ENCODE measurements at places on chromosomes 13 and 19.

DNA sequence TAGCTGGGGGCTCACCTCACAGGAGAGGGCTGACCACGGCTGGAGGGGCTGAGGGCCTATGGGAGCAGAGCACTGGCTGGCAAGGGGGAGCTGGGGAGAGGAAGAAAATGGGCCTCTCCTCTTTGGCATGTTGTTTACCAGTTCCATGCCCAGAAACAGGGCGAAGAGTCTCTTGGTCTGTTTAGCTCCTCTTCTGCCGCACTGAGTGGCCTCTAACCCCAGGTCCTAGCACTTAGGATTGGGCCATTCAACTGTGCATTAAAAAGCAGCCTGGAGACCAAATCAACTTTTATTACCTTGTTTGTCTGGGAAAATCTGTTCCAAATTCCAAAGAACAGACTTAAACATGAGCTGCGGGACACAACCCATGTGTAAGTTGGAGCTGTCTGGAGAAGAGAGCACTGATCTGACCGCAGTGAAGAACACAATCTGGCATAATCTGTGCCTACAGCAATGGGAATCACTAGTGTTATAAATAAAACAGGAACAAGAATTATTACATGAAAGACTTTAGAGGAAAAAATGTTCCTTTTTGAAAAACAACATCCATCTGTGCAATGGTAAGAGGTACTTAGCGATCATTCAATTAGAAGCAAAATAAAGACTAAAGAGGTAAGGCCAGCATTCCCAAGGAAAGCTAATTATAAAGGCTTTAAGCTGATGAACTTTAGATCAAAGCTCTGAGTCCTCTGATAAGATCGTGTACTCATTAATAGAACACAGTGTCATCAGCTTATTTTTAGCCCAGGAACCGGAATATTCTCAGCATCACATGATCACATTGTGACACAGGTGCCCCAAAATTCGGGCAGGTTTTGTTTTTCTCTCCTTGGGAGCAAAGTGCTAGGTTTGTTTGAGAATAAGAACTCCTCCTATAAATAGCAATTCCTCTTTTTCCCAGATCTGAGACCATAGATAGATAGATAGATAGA is 243.2 kb downstream of the COL4A1 start:
- no peak for DNase-seq

- no peak for DNase-seq
Observed at GRCh38 chr19:10896851-10897526, 25.6 kb downstream of the CARM1 start.

DNA sequence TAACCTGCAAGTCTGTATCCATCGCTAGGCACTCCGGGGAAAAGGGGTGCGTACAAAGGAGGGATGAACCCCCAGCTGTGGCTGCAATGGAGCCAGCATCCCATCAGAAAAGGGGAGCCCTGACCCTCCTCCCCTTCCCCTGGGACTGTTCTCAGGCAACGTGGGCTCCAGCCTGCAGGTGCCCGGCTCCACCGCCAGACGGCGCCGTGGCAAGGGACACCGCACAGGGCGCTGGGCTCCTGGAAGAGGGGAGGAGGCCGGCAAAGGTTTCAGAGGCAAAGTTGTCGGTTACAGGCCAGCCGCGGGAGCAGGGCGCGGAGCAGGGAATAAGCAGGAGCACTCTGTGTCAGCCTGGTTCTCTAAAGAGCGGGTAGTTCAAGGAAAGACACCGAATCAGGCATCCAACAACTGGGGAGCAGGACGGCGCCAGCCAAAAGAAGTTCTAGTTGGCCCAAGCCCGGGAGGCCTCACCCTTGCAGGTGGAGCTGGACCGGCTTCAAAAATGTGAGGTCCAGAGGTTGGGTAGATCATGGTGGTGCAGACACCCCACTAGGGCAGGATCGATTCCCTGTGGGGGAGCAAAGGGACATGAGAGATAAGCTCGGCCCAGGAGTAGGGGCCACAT is 53.0 kb upstream of the ATP12A start:
- DNase-seq: no peak

GRCh38 chr19:40995355-40995754 is 4.3 kb downstream of the CYP2B6 start:
- DNase-seq: no peak

DNA sequence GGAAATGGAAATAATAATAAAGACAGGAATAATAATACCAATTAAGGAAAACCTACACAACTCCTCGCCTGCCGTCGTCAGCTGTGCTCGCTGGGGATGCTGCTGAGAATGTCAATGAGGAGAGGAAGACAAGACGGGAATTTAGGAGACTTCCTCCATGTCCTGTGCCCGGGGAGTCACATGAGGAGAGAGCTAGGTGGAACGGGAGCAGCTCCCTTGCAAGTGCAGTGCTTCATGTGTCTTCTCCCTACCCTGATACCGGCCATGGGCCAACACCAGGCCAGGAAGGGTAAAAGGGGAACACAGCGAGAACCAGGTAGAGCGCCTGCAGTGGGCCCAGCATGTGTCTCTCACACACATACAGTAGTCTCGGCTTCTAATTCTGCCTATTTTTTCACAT is 11.8 kb downstream of the DOCK9 start:
- no peak for DNase-seq

- no peak for DNase-seq
Observed at GRCh38 chr19:5957170-5957569, 20.8 kb downstream of the RANBP3 start.

GRCh38 chr13:37640499-37640898 is 41.9 kb upstream of the POSTN start:
- no peak for DNase-seq
